CD4-positive, alpha-beta T cell treated with Interleukin-17A for 1 hour (primary cell): ENCODE measurements at places on chromosomes 11 and 22.

DNA sequence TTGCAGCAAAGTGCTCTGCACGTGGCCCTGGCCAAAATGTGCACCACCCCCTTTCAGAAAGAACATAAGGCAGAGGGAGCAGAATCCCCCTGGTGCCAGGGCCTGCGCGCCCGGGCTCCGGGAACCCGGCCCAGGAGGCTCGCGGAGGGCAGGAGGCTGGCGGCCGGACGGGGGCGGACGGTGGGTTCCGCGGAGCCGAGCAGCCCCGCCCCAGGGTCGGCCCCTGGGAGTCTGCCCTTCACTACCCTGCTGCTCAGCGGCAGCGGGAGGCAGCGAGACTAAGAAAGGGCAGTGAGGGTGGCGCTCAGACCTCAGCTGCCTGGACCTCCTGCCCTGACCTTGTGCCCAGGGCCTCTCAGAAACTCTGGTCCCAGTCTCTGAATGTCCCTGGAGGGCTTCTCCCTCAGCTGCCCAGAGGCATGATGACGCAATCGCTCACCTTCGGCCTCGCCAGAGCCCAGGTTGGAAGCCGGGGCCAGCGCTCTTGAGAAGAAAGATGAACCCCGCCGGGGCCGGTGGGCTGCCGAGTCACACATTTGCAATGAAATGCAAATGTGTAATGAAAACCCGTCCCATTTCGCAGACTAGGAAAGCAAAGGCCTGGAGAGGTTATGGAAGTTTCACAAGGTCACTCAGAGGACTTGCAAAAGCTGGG lies 1.1 kb upstream of the CLMP start:
- no peak for DNase-seq

- DNase-seq = no peak
Observed at GRCh38 chr11:35553021-35553420, 27.6 kb upstream of the PAMR1 start.

DNA sequence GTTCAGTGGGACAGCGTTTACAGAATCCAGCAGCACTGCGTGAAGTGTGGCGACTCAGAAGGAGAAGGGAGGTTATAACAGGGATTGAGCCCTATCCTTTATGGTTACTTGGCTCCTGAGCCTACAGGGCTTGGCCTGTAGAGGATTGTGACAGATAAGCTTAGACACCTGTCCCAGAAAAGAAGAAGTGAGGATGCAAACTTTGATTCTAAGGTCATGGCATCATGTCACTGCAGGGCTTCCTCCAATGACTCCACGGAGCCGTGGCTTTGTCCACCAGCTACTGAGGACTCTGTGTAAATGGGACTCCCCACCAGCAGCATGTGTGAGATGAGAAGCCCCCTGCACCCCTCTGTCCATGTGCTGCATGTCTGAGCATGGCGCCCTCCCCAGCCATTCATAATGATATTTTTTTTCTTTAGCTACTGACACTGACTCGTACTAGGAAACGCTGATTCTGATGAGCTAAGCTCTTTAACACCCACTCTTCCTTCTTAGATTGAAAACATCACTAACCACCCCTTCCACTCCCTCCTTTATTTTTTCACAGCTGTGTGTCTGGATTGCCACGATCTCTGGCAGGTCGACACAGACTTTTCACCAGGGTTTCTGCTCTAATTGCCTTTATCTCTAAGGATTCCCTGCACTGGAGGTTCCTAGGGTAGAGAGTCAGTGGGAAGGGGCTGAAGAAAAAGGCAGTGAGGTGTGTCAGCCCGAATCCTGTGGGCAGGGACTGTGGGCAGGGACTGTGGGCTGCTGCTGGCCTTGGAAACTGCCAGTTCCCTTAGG lies 65.5 kb upstream of the TTC12 start:
- no peak for DNase-seq

DNA sequence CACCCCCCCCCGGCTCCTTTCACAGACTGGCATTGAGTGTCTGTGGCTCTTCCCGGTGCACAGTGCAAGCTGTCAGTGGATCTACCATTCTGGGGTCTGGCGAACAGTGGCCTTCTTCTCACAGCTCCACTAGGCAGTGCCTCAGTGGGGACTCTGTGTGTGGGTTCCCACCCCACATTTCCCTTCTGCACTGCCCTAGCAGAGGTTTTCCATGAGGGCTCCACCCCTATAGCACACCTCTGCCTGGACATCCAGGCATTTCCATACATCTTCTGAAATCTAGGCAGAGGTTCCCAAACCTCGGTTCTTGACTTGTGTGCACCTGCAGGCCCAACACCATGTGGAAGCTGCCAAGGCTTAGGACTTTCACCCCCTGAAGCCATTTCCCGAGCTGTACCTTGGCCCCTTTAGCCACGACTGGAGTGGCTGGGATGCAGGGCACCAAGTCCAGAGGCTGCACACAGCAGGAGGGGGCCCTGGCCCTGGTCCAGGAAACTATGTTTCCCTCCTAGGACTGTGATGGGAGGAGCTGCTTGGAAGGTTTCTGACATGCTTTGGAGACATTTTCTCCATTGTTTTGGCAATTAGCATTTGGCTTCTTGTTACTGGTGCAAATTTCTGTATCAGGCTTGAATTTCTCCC lies 26.0 kb downstream of the BCL2L13 start:
- no peak for DNase-seq

GRCh38 chr11:62458212-62459002 lies 39.6 kb downstream of the SCGB1A1 start:
- no peak for DNase-seq

- no peak for DNase-seq
Observed at GRCh38 chr11:35541621-35542375, 16.4 kb upstream of the PAMR1 start.

DNA sequence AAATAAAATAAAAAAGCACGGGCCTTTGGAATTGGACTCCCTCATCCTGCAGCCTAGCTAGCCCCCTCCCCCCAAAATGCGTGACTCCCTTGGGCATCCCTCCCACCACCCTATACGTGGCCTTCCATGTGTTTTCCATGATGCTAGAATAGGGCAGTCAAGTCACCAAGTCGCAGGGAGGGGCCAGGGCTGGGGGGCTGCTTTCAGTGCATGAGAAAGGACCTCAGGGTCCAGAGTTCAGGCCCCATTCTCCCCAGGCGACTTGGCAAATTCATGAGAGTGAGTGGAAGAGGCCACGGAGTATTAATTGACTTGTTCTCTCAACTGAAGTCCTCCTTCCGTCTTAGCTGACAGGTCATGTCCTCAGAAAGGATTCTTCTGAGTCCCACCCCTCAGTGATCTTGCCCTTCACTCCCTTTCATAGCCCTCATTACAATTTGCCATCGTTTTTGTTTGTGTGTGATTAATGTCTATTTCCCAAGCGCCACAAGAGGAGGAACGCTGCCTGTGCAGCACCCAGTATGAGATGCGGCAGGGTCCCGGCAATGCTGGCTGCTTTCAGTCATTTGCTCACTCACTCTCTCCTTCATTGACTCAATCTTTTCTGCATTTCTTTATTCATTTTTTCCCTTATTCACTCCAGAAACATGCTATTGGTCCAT lies 17.4 kb downstream of the LRRC32 start:
- DNase-seq = no peak
